Activated CD8-positive, alpha-beta T cell treated with anti-CD3 and anti-CD28 coated beads, Interleukin-2, amount 10 ng/mL, durations not matched to agents 7 days and 5 days (primary cell): ENCODE measurements at places on chromosomes 5 and 9. TPM values are rescaled to one million over a fixed set of nuclear protein-coding genes. Genes with fewer than 3 reads are reported as not detected.

DNA sequence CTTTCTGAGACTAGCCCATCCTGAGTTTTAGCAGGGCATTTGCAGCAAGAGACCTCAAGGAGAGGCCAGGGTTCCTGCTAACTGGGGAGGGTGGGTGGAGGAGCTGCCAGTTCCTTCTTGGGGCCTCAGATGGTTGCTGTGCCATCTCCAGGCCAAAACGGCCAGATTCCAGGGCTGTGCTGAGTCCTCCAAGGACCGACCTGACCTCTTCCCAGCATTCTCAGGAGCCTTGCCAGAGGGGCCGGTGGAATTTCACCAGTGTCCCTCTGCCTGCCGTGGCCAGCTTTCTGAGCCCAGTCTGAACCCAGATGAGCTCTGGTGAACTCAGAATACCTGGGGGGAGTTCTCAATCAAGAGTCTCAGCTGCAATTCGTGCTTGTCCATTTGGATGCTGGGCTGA, 54.3 kb downstream of the TSTD2 start:
- H3K36me3 ChIP-seq: no peaks in the 10 kb centered on the region
- no peak overlapping the region for H3K27ac ChIP-seq
- no peak for DNase-seq
- H3K27me3 ChIP-seq: no peaks in the 10 kb centered on the region
- H3K4me1 ChIP-seq: peaks cover 12% of the 10 kb centered on the region
- no peak overlapping the region for H3K4me3 ChIP-seq

- no peak overlapping the region for H3K4me3 ChIP-seq
- no peak for DNase-seq
- H3K27me3 ChIP-seq: no peaks in the 10 kb centered on the region
- peaks cover 4% of the 10 kb centered on the region for H3K4me1 ChIP-seq
- no peak overlapping the region for H3K27ac ChIP-seq
These were observed 240.1 kb downstream of the DENND1A start for GRCh38 chr9:123689701-123690428.

DNA sequence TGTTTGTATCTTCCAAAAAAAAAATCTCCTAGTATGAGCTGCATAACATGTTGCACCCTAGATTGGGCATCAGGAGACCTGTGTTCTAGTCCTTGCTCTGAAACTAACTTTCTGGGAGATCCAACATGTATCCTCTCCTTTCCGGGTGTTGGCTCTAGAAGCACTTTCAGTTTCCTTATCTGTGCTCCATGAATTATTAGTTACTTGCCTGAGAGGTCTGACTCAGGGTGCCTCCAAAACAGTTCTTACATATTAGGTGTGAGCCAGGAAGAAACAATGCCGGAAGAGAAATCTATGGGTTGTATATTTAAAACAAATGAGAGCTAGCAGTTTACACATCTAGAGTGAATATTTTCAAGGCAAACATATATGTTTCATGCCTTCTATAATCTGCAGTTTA, 36.7 kb upstream of the SLC36A2 start:
- H3K27ac ChIP-seq: no peak overlapping the region
- DNase-seq: no peak
- H3K27me3 ChIP-seq: peaks cover 18% of the 10 kb centered on the region
- no peaks in the 10 kb centered on the region for H3K4me1 ChIP-seq

DNA sequence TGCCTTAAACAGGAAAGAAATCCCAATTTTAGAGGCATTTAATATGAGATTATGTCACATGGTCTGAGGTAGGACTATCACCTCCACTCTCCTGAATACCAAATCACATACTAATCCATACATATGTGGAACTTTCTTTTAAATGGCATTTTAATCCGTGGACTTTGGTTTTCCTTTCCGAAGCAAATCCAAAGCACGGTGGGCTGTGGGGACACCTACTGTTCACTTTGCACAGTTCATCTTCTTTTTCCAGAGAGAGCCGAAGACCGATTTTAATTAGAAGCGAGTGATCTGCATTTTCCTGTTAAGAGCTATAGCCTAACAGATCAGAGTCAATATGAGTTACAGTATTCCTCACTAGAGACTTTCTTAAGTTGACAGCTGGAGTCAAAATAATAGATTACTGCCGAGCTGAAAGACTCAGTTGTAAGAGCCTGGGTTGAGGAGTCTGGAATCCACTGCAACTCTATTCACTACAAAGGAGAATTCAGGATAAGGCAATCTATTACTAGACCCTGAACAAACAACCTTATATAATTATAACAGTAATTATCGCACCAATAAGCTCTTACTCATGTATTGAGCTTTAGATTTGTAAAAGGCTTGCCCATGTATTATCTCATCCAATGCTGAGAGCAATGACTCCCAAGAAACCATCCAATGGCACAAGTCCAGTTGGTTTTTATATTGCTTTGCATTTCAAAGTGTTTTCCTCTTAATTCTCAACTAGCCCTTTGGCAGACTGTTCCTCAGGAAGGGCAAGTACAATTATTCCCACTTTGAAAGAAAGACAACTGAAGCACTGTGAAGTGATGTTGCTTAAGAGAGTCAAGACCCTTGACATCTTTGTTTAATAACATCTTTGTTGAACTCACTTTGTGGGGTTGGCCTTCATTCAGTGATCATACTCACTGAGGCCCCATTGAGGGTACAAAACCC, 144.7 kb downstream of the TRPM6 start:
- no peaks in the 10 kb centered on the region for H3K36me3 ChIP-seq
- peak; percentile 29 for DNase-seq
- H3K4me1 ChIP-seq: no peaks in the 10 kb centered on the region

DNA sequence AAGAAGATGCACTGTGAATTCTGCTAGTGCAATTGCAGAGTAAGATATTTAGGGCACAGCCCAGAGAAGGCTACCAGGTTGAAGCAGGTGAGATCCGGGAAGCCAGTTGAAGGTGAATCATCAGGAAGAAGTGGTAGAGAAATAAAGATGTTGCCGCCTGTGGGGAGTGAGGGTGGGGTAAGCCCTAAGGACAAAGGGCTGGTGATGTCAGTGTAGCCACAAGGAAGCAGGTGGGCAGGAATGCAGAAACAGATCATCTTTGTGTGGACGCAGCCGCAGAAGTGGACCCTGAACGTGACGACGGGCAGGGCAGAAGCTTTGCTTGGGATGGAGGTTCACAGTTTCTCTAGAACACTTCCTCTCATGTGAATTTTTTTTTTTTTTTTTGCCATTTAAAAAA, 164.2 kb downstream of the ACTL7B start:
- H3K36me3 ChIP-seq: no peaks in the 10 kb centered on the region
- no peaks in the 10 kb centered on the region for H3K27me3 ChIP-seq
- no peak overlapping the region for H3K27ac ChIP-seq
- DNase-seq: no peak
- no peak overlapping the region for H3K4me3 ChIP-seq

DNA sequence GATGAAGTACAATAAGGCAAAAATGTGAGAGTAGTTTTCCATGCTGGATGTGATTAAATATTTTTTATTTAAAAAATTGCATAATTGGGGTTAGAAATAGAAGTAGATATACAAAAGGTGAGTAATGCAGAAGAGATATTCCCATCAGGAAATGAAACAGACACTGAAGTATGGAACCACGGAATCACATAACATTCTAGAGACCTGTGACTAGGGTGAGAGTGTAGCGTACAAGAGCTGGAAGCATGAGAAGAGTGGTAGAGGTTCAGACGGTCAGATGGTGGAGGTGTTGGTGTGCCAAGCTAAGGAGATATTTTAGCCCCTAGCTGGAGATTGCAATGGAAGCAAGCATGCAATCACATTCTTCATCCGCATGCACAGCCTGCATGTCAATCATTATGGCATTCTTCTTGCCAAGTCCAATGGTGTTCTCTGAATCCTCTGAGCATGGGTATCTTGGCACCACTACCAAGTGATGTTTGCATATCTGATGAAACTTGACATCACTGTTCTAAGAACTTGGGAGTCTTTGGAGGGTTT, 587.8 kb downstream of the PSAT1 start:
- H3K36me3 ChIP-seq: no peaks in the 10 kb centered on the region
- no peak overlapping the region for H3K27ac ChIP-seq
- no peak for DNase-seq

GRCh38 chr9:27125936-27126335, 16.9 kb downstream of the TEK start:
- H3K4me3 ChIP-seq: no peak overlapping the region
- no peaks in the 10 kb centered on the region for H3K4me1 ChIP-seq
- no peaks in the 10 kb centered on the region for H3K36me3 ChIP-seq
- no peak for DNase-seq
- no peak overlapping the region for H3K27ac ChIP-seq

DNA sequence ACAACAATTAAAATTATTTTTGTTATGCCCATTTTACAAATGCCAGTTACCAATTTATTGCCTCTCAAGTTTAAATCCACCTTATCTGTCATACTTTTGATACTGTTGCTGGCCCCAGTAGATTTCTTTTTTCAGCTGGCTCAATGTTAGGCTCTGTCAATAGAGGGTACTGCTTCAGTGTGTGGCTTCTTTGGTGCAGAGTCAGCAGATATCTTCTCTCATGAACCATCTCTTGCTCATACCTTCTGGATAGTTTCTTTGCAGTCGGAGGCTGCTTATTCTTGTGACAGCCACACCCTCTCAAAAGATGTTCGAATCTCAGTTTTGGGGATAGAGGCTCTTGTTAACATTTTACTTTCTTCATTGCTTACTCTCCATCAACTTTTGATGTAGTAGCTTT, 849.9 kb upstream of the SEMA6A start:
- no peak overlapping the region for H3K27ac ChIP-seq
- H3K27me3 ChIP-seq: no peaks in the 10 kb centered on the region
- H3K4me1 ChIP-seq: no peaks in the 10 kb centered on the region
- H3K36me3 ChIP-seq: no peaks in the 10 kb centered on the region
- H3K4me3 ChIP-seq: no peak overlapping the region
- no peak for DNase-seq

Gene CBY3
- total RNA-seq: 0.55 TPM

Gene MRPL36
- total RNA-seq: 57.9 TPM

Gene REEP5
- 77.6 TPM for total RNA-seq

Gene HK3
- not detected for total RNA-seq
